Activated CD8-positive, alpha-beta T cell treated with anti-CD3 and anti-CD28 coated beads for 36 hours (primary cell): ENCODE measurements at places on chromosomes 16 and 17. TPM values are rescaled to one million over a fixed set of nuclear protein-coding genes. Genes with fewer than 3 reads are reported as not detected.

The TBC1D3 gene
- total RNA-seq, result not detected

The CACNG3 gene
- not detected for total RNA-seq

DNA sequence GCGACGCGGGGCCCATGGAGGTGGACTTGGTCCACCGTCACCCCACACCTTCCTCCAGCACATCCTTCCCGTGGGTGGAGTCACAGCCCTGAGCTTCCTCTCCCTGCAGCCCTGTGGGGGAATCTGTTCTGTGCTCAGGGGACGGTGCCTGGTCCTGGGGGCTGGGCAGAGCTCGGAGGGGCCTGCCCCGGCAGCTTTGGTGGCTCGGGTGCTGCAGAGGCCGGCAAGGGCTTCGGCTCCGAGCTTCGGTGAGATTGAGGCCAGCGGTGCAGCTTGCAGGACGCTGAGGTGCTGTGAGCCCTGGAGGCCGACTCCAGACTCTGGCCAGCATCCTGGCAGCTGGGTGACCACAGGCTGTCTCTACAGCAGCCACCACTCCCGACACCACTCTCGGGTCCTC, 36.4 kb downstream of the METRNL start:
- DNase-seq, result no peak

- DNase-seq, result no peak
These were observed 19.5 kb upstream of the MGAT5B start for GRCh38 chr17:76848670-76849069.

DNA sequence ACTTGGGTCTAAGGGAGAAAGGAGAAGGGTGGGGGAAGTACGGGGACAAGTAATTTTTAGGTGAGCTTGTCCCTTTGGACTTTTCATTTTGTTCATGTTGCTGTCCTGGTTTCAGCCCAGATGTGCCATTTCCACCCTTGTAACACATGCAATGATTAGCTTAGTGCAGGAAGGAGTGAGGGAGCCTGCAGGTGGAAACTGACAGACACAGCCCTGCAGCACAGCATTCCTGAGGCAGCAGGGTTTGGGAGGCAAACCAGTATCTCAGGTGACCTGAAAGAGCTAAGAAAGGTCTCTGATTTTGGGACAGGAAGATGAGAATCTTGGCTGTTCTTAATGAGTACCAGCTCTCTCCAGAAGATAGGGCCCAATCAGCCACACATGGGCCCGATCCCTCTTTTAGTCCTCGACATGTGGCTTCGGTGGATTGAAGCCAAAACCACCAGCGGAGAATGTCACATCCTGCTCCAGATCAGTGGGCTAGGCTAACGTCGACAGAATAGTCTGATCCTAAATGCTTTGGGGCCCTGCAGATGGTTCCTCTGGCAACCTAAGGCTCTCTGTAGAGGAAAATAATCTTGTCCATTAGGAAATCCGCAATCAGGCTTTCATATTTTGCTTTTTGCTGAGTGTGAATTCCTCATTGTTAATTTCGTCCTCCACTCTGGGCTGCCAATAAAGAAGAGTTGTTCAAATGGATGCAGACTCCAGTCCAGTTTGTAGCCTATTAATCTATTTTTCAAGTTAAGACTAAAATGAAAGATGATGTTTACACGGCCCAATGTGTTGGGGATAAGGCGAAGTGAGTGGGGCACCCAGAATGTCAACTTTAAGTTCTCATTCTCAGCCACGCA, 3.8 kb upstream of the RNF157 start:
- DNase-seq, result peak; percentile 39

DNA sequence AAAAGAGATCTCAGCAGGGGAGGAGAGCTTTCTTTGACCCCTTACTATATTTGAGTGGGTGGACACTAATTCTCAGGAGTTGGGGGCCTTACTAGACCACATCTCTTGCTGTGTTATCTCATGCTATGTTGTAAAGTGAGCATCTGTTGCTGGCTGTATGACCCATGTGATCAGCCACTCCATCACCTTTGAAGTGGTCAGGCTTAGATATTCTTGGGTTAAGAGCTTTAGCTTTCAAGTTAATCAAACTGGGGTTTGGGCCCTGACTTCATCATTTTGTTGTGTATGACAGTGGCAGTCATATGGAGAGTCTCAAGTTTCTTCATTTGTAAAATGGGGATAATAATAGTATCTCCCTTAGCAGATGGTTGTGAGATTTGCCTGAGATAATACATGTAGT, 201.1 kb downstream of the FTO start:
- DNase-seq, result no peak

DNA sequence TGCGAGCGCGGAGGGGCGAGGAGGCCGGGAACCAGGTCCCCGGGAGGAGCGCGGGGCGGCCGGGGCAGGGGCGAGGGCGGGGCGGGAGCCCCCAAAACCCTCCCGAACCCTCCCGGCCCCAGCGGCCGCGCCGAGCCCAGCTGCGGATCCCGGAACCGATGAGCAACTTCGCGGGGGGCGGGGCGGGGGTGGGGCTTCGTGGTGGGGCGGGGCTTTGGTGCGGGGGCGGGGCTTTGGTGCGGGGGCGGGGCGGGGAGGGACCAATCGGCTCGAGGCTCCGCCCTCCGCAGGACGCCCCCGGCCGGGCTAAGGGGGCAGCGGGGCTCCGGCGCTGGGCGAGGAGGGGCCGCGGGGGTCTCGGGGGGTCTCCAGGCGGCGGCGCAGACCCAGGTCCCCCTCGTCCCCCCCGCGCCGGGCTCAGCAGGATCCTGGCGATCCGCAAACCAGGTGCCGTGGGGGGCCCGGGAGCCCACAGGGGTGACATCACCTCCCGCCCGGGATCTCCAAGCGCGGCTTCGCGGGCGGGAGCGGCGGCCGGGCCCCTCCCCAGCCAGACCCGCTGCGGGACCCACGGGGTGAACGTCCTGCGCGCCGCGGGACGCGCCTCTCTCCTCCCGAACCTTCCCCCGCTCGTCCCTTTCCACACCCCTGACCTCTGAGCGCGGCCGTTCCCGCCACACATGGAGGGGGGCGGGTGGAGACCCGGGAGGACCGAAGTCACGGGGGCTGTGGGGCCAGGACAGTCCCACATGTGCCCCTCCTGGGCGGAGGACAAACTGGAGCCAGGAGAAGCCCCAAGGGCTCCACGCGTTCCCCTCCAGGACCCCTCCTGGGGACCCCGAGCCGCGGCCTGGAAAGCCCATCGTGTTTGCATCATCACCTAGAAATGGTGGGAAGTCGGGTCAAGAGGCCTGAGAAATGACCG, at the start of gene ABR:
TSS of gene ABR (minus strand) at position 164 of the 925 bp plus-strand sequence. CDS start 254 bp downstream, outside the sequence.
- DNase-seq, result peak; percentile 55

GRCh38 chr17:30964876-30965275, 6.0 kb upstream of the RNF135 start:
- no peak for DNase-seq
